Suppressor macrophage (primary cell): ENCODE measurements at places on chromosomes 16 and 17.

- DNase-seq, result no peak
These were observed 14.9 kb upstream of the TBX21 start for GRCh38 chr17:47717979-47718621.

DNA sequence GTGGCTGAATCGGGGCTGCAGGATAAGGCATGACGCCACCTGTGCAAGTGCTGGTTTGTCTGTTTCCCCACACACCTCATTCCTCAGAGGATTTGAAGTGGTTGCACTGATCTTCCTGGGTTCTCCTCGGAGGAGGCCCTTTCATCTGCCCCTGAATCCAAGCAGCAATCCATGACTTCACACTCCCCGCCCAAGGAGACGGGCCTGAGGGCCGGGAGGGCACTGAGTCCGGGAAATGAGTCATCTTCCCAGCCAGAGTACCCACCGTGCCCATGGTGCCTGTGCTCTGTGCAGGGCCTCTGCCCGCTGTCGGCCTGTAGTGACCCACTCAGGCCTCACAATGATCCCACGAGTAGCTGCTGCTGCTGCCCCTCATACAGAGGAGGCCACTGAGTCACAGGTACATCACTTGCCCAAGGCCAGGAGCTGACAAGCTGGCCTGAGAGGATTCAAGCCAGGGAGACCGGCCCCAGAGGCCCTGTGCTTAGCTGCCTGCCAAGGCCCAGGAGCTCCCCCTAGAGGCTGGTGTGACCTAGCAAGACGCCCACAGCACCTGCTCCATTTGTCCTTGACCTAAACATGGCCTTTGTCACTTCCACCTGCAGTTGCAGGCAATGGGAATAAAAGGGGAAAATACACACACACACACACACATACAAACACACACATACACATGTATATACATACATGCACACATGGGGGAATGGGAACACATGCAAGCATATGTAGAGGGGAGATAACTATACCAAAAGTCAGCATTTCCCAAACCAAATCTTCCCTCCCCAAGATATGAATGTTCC lies 240.0 kb downstream of the C16orf95 start:
- peak; percentile 92 for DNase-seq

- DNase-seq, result no peak
These were observed 8.4 kb upstream of the FAM171A2 start for GRCh38 chr17:44372036-44372435.

- DNase-seq, result no peak
These were observed 2.3 kb downstream of the ORC6 start for GRCh38 chr16:46691726-46692125.

DNA sequence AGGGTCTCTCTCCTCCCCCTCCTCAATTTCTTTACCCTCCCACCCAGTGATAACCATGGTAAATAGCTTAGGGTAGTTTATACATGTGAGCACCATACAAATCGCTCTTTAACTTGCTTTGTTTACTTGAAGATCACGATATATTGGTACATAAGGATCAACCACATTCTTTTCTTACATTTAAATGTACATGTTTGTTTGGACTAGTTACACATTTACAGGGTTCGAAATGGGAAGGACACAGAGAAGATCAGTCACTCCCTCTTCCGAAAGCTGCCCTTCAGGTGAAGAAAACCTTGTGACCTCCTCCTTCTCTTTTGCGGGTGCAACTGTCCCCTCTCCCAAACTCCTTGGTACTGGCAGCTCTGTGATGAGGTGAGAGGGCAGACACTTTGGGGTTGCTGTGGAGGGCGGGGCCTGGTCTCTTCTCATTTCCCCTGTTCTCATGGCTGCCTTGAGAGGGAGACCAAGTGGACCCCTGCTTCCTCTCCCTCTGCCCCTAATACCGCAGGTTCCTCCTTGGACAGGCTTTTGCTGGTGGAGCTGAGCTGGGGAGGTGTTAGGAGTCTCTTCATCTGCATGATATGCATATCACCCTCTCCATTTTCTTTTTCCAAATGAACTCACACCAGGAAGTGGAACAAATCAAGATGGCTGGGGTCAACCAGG lies 4.7 kb upstream of the PIK3R6 start:
- DNase-seq, result no peak

DNA sequence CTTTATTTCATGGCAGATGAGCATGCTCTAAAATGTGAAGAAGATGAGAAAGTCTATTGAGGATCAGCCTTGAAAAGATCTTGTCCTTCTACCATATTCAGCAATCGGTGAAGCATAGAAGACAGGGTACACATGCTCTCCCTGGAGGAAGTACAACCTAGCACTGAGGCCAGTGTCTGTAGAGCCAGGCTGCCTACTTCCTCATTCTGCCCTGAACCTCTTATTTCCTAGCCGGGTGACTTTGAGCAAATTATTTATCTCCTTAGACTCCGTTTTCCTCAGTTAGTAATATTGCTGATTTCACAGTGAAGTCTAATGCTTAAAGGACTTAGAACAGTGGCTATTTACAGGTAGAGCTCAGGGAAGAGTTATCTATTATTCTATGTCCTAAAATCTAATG lies 58.4 kb downstream of the TMEM100 start:
- DNase-seq, result peak; percentile 85

- no peak for DNase-seq
These were observed 4.6 kb downstream of the CLUH start for GRCh38 chr17:2706911-2707510.

- DNase-seq, result no peak
These were observed 19.6 kb upstream of the SLC35B1 start for GRCh38 chr17:49727380-49727779.

DNA sequence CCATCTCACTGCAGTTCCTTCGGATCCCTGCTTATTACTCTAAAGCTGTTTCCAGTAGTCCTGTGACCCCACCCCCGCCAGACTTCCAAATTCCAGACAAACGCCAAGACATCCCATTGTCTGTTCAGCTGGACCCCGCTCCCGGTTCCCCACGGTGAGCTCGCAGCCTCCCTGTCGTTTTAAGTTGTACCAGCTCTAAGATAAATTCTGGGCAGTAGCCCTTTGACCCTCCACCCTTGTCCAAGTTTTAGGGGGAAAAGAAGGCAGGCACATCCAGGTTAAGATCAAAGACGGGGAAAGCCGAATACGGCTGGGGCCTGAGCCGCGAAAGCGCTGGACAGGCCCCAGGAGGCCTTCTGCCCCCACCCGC lies 589 bp downstream of the ARL6IP1 start:
- no peak for DNase-seq

GRCh38 chr16:10831894-10832886 lies 13.6 kb upstream of the TVP23A start:
- DNase-seq, result peak; percentile 88

- peak; percentile 60 for DNase-seq
These were observed 1.7 kb upstream of the RRAD start for GRCh38 chr16:66926961-66927436.

DNA sequence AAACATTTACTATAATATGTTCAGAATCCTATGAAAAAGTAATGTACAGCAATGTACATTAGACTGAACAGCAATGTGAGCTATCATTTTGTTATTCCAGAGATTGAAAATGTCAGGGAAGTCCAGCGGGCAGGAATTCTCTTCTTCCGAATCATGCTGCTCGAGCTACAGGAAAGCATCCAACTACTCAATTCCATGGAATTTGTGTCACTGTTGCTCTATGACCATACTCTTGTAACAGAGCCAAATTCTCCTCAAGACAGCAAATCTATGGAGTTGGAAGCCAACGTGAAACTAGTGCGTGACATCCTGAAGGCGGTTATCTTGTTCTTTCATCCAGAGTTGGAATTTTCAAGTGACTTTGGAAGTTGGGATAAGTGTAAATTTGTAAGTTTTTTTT lies 24.8 kb upstream of the NSRP1 start:
- DNase-seq, result no peak

DNA sequence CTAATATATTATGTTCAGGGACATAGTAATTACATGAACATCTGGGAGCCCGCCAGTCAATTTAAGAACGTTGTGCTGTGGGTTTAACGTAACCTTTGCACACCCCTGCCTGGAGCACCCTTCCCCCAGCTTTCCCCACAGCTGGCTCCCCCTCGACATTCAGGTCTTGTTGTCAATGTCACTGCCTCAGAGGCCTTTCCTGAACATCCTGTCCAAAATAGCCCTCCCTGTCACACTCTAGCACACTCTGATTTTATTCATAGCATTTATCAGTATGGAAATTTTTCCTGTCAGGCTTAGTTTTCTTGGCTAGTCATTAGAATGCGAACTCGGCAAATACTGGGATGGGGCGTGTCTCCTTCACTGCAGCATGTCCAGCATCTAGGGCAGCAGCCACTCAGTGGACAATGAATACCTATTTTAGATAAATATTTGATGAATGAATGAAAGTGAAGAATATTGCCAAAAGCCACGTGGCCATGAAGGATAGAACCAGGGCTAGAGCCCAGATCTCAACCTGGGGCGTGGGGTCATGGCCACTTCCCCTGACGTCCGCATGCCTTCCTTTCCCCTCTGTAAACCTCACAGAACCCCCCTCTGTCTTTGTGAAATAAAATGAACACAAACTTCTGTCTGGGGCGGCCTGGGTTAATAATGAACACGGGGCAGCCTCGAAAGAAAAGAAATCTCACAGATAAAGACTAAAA lies 10.5 kb downstream of the PIK3R6 start:
- no peak for DNase-seq

GRCh38 chr16:1746693-1747195 lies 24.6 kb downstream of the NME3 start:
- DNase-seq, result no peak

- DNase-seq, result peak; percentile 71
These were observed 24.2 kb downstream of the FAM117A start for GRCh38 chr17:49739641-49740271.

DNA sequence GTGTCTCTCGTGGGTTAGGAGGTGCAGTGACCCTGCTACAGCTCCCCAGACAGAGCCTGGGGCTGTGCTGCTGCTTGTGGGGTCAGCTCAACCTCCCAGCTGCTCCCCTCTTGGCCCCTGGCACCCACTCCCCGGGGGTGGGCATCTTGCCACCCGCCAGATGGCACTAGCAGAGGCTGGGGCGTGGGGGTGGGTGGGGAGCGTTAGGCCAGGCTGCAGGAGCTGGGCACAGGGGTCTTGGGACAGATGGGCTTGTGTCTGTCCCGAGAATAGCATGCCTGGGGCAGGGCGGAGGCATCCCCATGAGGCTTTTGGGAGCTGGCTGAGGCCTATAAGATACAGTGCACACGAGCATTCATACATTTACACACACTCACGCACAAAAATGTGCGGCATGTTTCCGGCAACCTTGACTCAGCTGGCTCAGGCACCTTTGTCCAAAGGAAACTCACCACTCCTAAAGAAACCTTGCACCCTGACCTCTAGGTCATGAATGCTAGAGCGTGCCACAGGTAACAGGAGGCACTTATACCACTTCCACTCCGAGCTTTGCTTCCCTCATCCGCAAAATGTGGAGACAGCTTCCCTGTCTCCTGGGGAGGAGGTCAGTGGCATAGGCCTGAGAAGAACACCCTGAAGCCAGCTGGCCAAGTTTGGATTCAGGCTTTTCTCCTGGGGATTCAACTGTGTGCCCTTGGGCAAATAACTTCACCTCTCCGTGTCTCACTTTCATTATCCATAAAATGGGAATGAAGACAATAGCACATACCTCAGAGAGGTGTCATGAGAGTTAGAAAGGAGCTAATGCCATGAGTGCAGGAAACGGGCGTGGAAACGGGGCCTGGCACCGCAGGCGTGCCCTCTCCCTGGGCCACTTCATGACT lies 78.9 kb upstream of the LHX1 start:
- DNase-seq, result no peak

- no peak for DNase-seq
These were observed 17.4 kb upstream of the SUPT4H1 start for GRCh38 chr17:58369214-58370031.

DNA sequence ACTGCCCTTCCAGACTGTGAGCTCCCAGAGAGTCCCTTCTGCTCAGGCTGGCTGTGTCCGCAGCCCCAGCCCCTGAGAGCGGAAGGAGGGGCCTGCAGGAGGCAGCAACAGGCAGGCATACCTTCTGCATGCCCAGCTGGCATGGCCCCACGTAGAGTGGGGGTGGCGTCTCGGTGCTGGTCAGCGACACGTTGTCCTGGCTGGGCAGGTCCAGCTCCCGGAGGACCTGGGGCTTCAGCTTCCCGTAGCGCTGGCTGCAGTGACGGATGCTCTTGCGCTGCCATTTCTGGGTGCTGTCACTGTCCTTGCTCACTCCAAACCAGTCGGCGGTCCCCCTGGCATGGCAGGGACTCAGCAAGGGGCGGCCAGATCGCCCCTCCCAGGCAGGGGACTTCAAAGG lies 9.0 kb downstream of the RHBDF1 start:
- no peak for DNase-seq

GRCh38 chr16:87963400-87963799 lies 12.2 kb downstream of the BANP start:
- peak; percentile 77 for DNase-seq

DNA sequence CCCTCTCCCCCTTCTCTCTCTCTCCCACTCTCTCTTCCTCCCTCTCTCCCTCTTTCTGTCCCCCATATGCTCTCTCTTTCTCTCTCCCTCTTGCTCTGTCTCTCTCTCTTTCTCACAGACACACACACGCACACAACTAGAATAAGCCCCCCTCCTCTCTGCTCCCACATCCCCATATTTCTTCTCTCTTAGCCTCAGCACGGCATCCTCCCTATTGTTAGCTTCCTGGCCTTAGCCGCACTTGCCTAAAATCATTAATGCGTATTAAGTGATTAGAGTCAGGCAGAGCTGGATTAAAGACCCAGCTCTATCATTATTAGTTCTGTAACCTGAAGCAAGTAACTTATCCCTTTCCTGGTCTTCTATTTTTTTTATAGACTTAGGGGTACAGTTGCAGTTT lies 319.0 kb upstream of the C16orf82 start:
- no peak for DNase-seq

GRCh38 chr17:59356543-59357218 lies 25.2 kb downstream of the YPEL2 start:
- no peak for DNase-seq

DNA sequence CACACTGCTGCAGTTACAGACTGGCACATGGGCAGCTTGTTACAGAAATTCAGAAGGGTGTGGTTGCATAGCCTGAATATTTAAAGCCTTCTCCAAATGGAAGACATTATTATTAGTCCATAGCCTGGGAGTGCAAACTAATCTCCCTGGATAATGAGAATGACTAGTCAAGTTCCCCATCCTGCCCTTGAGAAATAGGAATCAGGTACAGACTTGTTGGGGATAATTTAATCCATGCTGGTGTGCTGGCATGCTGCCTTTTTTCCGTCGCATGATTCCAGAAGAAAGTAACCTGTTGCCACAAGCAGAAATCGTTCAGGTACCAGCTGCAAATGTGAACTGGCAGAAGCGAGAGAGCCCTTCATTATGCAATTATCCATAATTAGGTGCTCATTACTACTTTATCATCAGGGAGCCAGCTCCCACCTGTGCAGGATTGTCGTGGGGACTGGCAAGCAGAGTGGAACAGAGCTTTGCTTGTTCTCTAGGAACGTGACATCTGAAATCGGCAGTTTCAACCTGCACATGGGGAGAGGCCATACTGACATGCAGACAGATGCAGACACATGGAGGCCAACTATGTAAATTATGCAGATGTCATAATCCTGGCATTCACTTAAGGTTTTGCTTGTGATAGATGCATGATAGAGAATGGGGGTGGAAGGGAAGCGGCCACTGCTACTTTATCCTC lies 419.4 kb downstream of the PMP22 start:
- DNase-seq, result no peak
